Dorsolateral prefrontal cortex (tissue), 122 donors: ENCODE measurements at places on chromosomes 5 and 9.

DNA sequence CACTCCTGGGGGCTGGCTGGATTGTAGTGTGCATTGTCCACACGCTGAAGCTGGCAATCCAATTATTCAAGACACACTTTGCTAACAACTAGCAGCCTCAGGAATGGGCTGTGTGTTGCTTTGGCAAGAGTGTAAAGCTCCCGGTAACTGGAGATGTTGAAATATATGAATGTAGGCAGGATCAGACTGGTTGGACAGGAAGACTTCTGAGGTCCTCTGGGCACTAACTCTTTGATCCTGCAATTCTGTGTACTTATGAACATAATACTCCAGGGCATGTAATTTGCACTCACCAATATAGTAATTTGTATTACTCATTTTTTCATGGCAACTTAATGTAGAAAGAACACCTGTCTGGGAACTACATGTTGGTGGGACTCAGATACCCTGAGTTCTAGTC, 106.7 kb upstream of the SLC28A3 start:
- DNase-seq, result no peak

- DNase-seq, result no peak
Observed at GRCh38 chr9:130421802-130422276, 22.9 kb upstream of the ASS1 start.

DNA sequence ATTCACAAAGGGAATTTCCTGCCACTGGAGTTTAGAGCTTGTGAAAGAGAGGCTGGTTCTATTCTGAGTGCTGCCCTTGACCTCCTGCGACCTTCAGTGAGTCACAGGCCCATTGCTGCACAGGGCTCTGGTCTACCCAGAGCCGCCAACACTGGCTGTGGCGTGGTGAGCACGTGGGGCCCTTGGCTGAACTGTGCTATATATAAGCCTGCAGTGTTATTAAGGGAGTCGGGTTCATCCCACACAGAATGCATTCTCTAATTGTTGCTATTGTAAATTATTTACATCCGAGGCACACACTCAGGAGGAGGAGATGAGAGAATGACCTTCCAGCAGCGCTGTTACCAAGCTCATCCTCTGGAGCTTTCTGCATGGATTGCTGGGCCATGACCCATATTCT, 47.1 kb downstream of the BRINP1 start:
- DNase-seq, result no peak

GRCh38 chr9:10071579-10071978, 541.2 kb downstream of the PTPRD start:
- no peak for DNase-seq

- no peak for DNase-seq
Observed at GRCh38 chr5:3359642-3360041, 236.0 kb upstream of the IRX1 start.

DNA sequence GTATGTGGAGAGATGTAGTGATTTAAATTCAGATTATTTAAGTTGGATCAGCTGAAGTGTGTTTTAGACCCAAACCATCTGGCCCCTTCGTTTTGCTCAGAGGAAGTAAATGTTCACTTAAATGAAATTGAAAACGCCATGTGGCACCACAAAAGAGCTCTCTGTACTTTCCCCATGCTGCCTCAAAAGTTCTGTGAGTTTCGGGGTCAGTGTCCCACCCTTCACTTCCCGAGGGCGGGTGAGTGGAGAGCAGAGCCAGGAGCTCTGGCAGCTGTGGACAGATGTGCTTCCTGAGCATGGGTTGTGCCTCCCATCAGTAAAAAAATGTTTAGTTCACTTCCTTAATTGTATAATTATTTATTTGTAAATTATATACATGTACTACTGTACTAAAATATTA, 48.4 kb downstream of the PSD2 start:
- no peak for DNase-seq

DNA sequence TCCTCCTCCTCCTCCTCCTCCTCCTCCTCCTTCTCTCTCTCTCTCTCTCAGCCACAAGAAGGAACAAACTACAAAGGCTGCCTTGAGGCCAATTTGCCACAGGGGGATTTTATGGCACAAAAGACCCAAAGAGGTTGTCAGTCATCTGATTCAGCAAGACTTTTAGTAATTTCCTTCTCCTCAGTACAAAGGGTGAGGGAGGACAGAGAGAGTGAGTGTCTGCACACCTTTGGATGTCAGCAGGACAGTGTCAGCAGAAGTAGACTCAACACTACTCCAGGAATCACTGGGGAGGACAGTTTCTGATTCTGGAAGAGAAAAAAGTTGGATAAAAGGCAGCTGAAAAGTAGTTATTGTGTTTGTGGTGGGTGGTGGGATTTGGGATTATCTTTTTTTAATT, 13.6 kb downstream of the TIMD4 start:
- no peak for DNase-seq

DNA sequence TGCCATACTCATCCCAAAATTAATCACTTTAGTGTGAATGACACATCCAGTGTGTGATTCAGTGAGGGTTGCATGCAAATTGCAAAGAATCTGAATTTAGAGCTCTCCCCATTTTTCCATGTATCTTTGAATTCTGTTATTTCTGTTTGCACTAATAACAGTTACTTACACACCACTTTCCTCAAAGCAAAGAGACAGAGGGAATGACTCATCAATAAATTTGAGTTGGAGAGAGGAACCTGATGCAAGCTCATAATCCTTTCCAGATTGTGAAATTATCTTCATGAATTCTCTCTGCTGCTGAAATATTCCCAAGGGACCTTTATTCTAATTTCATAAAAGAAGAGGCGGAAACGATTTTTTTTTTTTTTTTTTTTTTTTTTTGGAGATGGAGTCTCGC, 204.8 kb downstream of the CDH9 start:
- no peak for DNase-seq

DNA sequence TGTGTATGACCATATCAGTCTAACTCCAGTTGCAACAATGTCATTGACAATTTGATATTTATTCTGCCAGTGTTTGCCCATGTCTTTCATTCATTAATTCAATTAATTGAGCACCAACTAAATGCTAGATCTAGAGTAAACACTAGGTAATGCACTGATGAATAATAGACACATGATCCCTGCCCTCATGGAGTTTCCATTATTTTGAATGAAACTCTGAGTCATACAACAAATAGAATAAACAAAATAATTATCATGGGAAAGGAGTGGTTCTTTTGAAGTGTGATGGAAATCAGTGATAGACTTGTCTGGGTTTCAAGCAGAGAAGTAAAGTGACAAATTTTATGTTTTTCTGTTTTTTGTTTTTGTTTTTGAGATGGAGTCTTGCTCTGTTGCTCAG, 4.6 kb downstream of the ARHGEF37 start:
- no peak for DNase-seq

DNA sequence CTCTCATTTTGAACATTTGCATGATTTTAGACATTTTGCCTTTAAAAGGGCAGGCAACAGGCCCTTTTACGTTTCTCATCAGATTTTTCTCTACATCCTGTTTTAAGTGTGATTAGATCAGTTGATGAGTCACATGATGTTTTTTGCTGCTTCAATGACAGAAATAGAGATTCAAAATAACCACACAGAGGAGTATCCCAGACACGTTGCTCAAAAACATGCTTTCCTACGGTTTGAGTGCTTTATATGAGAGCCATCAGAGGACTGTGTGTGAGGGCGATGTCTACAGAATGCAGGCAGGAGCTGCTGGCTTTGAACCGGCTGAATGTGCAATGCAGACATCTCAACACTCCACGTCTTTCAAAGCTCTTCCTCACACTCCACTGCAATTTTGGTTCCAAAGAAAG, 42.1 kb downstream of the OTULIN start:
- no peak for DNase-seq

DNA sequence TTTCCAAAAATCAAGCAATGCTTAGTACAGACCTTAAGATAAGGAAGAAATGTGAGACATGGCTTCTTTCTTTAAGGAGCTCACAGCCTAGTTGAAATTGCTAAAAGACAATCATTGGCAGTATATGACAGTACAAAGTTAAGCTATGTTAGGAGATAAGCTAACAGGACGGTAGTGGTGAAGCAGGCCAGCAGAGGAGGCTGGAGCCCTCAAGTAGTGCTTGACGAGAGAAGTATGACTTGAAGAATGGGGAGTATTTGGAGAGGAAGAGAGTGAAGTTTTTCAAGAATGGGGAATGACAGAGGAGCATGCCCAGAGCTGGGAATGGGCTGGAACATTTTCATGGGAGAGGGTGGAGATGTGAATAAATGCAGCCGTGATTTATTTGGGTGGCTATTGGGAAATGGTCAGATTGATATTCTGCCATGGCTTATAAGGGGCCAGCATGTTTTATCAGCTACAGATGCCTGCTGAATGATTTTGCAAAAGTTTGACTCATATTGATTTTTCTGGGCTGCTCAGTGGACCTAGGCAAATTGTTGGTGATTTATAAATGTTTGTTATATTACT, 43.7 kb downstream of the LURAP1L start:
- DNase-seq, result no peak

GRCh38 chr9:1995084-1995483, 20.1 kb upstream of the SMARCA2 start:
- no peak for DNase-seq

GRCh38 chr9:127316586-127317323, 52.2 kb downstream of the GARNL3 start:
- no peak for DNase-seq

DNA sequence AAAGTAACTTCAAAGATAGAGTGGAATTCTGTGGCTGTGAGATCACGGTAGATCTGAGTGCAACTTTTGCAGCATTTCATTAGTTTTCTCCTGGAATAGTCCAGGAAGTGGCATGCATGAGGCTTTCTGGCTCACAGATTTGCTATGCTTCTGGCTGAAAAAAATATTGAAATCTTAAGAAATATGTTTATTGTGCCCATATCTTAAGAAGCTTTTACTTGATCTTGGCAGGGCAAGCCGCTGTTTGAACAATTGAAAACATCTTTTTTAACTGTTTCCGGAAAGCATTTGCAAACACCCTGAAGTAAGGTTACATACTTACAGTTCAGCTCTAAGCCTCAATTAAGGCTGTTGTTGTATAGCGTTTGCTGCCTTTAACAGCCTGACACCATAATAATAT, 135.7 kb upstream of the GDNF start:
- no peak for DNase-seq

GRCh38 chr5:170145462-170145861, 39.8 kb downstream of the FOXI1 start:
- no peak for DNase-seq

DNA sequence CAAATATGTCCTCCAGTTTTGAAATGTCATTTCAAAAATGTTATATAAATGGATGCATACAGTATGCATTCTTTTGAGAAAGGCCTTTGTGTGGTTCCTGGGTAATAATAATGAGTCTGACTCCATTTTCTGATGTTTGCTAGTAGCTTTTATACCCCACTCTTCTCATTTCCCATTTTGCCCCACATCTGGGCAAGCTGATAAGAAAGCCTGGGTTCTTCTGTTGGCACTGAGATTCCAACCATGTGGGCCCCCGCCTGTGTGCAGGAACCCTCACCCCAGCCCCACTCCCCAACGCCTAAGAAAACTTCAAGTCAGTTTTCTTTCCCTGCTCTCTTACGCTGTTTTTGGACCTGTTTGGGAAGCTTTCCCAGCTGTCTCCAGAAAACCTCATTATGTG, 89.4 kb downstream of the SNX18 start:
- no peak for DNase-seq

DNA sequence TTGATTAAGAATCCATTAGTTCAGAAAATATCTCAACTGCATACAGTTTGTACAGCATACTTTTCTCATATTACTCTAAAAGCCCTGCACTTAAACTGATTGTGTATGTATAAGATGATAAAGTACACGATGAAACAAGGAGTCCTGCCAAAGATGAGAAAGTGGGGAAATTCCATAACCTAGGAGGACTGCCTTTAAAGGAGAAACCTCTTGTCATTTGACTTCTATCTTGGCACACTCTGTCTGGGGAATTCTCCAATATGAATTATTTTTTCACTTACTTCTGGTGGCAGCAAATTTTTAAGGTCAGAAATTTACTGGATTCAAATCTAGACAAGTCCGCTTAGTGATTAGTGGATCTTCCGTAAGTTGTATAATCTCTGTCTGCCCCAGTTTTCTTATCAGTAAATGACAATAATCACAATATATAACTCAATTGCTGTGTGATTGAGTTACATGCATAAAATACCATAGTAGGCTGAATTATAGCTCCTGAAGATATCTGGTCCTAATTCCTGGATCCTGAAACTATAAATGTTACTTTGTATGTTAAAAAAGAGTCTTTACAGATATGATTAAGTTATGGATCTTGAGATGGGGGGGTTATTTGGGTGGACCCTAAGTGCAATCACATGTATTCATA, 17.0 kb upstream of the ISOC1 start:
- no peak for DNase-seq

GRCh38 chr5:175728885-175729828, 71.3 kb downstream of the HRH2 start:
- peak; percentile 56 for DNase-seq

DNA sequence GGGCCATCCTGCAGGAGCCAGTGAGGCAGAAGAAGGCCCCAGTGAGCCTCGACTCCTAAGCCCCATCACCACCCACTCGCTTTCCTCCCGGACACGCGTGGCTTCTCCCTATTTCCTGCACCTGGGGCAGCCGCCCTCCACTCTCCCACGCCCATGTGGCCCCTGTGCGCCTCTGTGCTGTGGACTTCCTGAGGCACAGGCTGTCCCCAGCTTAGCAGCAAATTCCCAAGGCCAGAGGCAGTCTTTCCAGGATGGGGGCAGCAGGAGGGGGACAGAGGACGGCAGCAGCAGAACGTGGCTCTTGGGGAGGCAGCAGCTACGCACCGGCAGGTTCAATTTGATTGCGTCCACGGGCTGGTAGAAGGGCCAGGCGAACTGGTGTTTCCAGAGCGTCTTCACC, 14.9 kb downstream of the BRD3 start:
- no peak for DNase-seq

DNA sequence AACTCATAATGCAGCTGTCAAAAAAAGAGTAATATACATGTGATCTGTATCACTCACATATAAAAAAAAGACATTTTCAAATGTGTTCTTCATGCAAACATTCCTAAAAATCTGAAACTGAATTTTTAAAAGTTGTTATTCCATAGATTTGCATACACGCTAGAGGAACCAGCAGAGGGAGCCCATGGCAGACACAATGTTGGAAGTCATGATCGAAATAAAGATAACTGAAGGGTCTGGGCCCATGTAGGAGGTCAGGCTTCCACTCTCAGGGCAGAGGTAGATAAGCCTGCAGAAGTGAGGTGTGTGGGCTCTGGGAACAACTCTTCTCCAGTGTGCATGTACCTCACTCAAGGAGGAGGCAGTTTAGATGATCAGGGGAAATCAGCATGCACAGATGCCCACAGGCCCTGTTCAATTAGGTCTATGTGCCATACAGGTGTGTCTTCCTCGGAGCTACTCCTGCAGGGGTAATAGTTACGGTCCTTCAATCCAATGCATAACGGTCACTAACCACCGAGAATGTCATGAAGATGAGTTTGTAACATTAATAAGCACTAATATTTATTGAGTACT, 208.6 kb downstream of the EPB41L4A start:
- no peak for DNase-seq

- no peak for DNase-seq
Observed at GRCh38 chr9:107169796-107170195, 113.3 kb upstream of the RAD23B start.

DNA sequence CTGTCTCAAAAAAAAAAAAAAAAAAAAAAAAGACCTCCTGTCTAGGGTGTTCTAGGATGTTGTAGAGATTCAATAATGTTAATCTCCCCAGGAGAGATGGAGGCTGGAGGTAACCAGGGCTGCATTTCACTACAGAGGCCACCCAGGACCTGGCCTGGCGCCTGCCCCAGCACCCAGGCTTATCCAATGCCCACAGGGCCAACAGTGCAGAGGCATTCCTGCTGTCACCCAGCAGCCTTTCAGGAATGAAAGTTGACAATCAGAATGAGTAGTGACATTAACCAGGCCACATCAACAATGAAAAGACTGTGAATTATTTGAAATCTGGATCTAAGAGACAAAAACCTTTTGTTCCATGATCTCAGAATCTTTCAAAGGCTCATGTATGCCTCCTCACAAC, 36.2 kb upstream of the GABRP start:
- DNase-seq, result no peak
